ENCODE measurements at places on chromosomes 6 and 20.

DNA sequence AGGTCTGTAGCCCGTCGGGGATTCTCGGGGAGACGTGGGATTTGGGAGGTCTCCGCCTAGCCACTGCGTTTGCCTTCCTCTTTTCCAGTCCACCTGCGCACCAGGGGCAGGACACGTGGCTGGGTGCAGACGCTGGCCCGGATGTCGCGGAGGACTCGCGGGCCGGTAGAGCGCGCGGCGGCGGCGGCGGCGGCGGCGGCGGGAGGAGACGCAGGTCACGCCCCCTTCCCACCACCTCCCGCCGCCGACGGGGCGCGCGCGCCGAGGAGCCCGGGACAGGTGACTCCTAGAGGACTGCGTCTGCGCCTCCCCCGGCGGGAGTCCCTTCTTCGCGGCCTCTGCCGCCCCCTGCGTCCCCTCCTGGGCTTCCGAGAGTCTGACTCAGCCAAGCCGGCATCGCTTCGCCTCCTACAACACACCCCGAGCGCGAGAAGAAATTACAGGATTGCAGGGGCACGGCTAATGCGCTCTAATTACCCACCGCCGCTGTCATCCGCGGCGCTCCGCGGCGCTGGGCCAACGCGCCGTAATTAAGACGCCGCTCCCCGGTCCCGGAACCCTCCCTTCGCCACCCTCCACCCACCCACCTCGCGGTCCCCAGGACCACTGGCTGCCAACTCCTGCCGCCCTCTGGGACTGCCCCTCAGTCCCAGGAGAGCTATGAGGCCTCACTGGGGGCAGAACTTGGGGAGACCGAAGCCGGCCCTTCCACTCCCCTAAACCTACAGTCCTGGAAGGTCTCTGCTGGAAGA is 124.5 kb downstream of the MRPL14 start:
- DNase-seq: no peak

DNA sequence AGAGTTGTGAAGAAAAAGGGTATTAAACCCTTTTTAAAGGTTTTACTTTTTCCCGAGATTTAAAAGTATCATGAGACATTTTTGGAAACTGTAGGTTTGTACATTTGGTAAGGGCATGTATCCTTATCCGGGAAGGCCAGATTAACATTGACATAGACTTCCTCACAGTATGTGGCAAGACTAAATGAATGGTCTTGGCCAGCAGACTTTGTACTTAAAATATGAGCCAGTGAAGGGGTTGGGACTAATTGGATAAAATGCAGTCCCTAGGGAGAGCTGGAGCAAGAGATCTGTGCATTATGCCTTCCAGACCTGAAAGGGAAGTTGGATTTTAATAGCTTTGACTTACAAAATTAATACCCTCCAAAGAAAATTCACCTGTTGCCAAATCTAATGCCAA is 60.4 kb upstream of the CCN2 start:
- DNase-seq: no peak

DNA sequence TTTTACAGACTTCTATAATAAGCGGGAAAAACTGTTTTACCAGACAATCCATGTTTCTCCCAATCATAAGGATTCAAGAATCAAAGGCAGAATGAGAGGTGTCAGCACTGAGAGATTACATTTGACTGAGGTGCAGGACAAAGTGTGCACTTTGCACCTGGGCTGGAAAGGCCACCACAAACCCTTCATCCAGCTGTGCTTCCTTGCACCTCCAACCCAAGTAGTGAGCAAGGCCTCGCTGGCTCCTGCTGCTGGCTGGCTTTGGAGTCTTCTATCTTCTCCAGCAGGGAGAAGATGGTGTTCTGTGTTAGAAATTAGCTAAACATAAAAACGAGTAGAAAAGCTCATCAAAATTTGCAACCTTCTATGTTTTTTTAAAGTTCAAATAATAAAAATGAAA is 77.7 kb downstream of the CHD6 start:
- DNase-seq: no peak

- DNase-seq: no peak
Observed at GRCh38 chr6:158611541-158612370, 32.8 kb downstream of the DYNLT1 start.

- DNase-seq: no peak
Observed at GRCh38 chr6:8947900-8948299, 512.6 kb upstream of the SLC35B3 start.

GRCh38 chr20:10978019-10978702 is 304.4 kb upstream of the JAG1 start:
- no peak for DNase-seq

GRCh38 chr20:56409521-56409920 is 2.5 kb upstream of the CASS4 start:
- no peak for DNase-seq

- DNase-seq: no peak
Observed at GRCh38 chr20:4280731-4281130, 265.4 kb upstream of the RNF24 start.

DNA sequence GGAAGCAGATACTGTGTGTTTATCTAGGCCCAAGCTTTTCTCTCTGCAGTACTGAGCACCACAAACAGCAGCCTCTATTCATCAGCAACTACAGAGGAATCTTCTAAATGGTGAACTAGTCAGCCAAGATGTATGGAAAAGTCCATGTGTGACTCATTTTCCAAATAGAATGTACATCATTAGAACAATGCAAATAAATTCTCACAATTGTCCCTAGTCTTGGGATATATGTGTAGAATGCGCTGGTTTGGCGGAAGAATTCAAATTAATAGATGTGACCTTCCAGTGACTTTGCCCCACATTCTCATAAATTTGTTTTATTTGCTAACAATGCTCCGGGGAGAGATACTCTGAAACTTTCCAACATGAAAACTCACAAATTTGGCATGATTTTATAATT is 436.2 kb downstream of the CBLN4 start:
- DNase-seq: no peak

DNA sequence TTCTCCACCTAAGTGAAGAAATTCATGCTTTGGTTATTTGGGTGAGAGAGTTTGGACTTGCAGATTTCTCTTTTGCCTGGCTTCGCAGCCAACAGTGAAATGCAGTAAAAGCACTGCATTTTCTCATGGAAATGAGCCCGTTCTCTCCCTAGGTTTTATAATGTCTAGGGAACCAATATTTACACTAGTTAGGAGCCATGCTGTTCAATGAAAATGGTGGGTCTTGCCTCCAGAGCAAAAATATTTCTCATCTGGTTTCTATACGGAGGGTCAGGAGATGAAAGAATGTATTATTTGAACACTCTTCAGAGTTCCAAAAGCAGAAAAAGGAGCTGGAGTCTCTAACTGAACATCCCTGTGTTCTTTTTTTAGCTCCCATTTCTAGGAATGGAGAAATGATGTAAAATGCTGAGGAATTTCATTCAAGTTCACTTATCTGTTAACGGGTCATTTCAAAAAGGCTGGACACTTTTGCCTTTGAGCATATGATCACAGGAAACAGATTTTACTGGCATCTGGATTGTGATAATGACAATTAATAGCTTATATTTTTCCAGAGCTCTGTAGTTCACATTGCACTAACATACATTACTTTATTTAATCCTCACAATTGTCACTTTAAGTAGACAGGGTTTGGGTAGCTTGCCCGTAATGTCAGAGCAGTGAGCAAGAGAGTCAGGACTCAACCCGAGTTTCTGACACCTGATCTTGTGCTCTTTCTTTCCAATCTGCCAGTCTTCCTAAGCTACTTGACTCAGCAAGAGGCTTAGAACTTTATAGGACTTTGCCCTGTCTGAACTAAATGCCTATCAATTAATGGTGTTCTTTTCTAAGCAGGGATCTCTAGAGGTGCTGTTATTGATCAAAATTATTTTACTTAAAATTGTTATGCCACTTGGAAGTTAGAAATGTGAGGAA is 78.0 kb downstream of the PPP1R14C start:
- no peak for DNase-seq

DNA sequence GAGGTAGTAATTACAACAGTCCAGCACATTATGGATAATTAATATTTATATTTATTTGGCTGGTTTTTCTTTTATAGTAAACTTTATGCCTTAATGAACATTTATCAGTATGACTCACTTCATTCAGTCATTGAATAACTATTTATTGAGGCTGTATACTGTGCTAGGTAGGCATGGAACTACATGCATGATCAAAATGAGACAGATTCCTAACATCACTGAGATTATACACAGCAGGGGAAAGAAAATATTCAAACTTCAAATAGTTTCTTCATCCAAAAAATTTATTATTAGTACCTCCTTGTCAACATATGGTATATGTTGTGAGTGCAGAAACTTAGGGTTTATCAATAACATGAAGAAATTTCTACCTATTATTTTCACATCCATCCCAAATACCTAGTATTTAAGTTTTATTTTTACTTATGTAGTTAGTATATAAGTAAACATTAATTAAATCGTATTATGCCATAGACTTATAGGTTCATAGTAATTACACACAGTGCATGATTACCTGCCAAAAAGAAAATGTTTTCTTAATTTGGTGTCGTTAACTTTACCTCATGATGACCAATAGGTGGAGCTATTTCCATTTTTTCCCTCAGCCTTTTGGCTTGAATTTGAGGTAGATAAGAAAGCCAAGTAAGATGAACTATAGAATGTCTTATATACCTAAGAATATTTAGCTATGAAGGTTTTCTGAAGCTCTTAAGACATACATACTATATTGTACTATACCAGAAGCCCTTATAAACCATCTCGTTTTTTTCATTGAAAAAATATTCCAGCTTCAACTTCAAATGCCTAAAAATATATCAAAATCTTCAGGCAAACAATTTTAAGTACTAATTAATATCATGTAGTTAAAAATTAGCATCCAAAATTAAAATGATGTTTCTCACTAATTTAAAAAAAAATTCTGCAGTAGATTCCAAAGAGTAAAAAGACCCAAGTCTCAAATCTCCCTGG is 12.5 kb upstream of the TMEM30A start:
- DNase-seq: peak; percentile 63

GRCh38 chr20:61881861-61882260 is 183.8 kb downstream of the TAF4 start:
- no peak for DNase-seq

GRCh38 chr20:52783769-52784168 is 188.4 kb upstream of the TSHZ2 start:
- DNase-seq: no peak

DNA sequence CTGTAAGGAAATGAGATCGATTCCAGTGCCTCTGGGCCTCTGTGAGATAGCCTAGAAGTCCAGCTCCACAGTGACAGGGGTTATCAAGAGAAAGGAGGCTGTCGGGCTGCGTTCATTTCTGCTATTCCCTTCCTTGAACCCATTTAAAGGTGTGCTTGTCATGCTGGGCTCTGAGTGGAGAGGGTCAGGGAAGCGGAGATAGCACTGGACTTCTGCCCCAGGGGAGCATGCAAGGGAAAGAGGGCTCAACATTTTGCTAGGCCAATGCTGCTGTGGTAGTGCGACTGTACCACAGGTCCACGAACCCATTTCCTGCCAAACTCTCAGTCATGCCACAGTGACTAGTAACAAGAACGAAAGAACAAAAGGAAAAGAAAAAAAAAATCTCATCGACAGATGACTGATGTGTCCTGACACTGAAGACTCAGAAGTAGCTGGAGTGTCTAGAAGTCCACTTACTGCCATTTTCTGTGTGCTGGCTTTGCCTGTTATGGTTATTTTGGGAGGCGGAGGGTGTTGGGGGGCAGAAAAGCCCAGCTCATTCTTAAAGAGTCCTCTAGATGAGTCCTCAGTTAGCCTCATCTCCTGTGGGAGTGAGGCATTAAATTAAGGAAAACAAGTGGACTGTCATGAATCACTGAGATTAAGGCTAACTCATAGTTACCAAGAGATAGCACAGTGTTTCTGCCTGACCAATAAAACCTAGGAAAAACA is 8.1 kb downstream of the NEDD9 start:
- DNase-seq: no peak

GRCh38 chr6:40588480-40588879 is 1.3 kb upstream of the LRFN2 start:
- DNase-seq: peak; percentile 54

DNA sequence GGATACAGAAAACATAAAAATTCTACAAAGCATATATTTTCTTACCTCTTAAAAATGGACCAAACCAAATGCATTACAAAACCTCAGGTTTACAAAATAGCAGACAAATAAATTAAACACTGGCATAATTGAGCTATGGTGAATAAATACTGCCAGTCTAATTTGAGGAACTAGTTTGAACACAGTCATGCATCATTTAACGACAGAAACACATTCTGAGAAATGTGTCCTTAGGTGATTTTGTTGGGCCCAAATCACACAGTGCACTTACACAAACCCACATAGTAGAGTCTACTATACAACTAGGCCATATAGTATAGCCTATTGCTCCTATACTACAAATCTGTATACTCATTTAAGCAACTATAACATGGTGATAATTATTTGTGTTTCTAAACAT is 215.6 kb downstream of the FOXC1 start:
- DNase-seq: no peak

- DNase-seq: no peak
Observed at GRCh38 chr6:67863346-67863745, 771.7 kb upstream of the ADGRB3 start.

GRCh38 chr6:41560431-41561192 is 14.4 kb downstream of the FOXP4 start:
- DNase-seq: no peak

- no peak for DNase-seq
Observed at GRCh38 chr20:22080985-22081384, 375.5 kb downstream of the PAX1 start.

- DNase-seq: no peak
Observed at GRCh38 chr6:142395768-142396231, 94.0 kb downstream of the ADGRG6 start.

DNA sequence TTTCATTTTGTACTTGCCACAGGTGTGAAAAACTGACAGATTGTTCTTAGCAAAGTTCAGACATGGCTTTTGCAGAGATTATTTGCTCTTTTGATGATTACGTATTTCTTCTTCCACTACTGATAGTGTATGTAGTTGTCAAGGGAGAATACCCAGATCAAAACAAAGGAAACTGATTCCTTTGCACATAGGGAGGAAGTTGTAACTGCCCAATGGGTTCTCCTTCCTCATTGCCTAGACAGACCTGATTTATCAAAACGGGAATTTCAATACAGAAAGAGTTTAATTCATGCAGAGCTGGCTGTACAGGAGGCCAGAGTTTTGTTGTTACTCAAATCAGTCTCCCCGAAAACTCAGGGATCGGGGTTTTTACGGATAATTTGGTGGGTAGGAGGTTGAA is 214.7 kb downstream of the BCAS1 start:
- DNase-seq: no peak

DNA sequence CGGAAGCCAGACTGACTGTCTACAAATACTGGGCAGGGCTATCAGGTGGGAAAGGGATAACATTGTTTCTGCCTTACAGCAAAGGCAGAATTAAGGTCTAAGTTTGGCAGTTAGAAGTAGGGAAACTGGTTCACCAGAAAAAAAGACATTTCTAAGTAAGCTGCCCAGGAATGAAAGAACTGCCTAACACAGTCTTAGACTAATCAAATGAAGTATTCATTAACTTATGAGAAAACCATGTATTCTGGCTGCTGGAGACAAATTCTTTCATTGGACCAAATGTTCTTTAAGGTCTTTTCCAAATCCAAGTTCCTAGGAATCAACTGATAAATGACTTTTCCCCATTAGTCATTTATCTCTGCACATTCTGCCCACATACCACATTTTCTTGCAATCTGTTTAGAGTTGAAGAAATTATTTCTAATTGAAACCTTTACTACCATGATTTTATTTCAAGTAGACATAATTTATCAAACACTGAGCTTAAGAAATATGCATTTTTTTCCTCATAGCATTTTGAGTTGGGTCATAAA is 120.3 kb upstream of the OGFRL1 start:
- no peak for DNase-seq

- no peak for DNase-seq
Observed at GRCh38 chr6:95785785-95786184, 208.4 kb downstream of the MANEA start.

GRCh38 chr20:51456511-51457509 is 85.7 kb downstream of the NFATC2 start:
- no peak for DNase-seq
